ENCODE measurements at places on chromosomes 6 and 20.
A peak's percentile ranks its signal among the peaks of the same experiment; 100 is the strongest.

DNA sequence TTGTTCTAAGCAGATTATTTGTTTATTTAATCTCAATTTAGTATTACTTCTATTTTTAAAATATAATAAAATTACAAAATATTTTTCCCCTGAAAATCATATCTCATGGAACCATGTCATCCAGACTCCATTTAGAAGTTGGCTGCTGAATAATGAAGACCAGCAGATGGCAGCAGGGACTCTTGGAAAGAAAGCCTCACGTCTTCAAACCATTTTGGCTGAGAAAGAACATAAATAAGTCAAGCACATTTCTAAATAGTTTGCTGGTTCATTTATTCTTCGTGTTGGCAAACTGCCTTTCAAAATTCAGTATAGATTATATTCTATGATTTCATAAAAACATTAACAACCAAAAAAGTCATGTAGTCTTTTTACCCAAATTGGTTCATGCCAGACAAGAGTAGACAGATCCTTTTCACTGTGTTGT lies 71.7 kb downstream of the RCAN2 start:
- DNase-seq = peak; percentile 15

DNA sequence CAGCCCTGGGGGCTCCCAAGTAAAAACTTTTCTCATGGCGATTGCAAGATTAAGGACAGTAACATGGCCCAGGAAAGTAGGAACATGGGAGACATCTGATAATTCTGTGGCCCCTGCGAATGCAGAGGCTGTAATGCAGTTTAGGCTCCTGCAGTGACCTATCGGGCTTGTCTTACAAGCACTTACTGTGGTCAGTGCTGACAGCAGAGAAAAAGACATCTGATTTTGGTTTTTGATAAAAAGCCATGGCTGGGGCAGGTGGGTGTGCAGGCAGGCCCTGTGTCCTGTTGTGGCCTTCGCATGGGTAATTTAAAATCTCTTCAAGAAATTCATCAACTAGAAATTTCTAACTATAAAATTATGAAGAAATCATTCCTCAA lies 19.3 kb upstream of the CCN6 start:
- DNase-seq = no peak

DNA sequence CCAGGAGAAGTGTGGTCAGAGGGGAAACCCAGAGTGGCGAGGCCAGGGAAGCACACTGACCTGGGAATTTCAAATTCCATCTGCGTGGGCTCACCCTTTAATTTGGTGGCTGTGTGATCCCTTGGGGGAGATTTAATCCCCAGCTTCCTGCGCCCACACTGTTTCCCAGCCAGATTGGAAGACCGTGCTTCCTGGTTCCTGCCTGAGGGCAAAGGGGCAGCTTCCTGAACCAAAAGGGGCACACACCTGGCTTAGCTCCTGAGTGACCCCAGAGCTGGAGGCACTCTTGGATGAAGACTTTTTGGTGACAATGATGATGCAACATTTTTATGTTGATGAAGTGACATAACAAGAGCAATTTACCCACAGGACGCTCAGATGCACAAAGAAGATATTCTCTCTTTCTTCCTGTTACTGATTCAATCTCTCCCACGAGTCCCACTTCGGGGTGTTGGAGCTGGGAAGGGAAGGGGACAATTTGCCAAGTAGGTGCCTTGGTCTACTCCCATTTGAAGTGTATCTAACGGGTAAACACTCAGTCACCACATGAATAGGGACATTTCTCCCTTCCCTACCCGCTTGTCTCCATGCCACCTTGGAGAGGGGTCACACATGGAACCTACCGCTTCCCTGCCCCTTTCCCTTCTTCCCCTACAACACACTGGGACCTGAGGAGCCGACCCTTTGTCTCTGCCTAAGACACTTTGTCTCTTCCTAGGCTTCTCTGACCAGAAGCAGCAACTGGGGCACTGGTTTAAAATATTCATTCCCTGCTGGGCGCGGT lies 28.6 kb upstream of the CDKN1A start:
- no peak for DNase-seq

DNA sequence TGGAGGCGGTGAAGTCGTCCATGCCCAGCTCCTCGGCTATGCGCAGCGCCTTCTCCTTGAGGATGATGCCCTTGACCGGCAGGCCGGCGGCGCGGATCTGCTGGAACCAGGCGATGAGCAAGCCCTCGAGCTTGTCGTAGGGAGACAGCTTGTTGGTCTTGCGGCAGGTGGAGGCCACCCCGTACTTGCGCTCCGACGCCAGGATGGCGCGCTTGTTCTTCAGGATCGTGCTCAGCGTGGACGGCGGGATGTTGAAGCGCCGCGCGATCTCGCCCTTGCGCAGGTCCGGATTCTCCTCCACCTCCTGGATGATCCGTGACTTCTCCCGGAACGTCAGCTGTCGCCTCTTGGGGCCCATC lies 435 bp downstream of the CENPB start:
- DNase-seq = peak; percentile 47

GRCh38 chr6:160667639-160668481 lies 3.8 kb upstream of the LPA start:
- DNase-seq = no peak

- no peak for DNase-seq
Measured at GRCh38 chr6:46997646-46998045, 44.5 kb downstream of the ADGRF1 start.

GRCh38 chr6:26311385-26312095 lies 53.5 kb upstream of the BTN3A2 start:
- peak; percentile 89 for DNase-seq

DNA sequence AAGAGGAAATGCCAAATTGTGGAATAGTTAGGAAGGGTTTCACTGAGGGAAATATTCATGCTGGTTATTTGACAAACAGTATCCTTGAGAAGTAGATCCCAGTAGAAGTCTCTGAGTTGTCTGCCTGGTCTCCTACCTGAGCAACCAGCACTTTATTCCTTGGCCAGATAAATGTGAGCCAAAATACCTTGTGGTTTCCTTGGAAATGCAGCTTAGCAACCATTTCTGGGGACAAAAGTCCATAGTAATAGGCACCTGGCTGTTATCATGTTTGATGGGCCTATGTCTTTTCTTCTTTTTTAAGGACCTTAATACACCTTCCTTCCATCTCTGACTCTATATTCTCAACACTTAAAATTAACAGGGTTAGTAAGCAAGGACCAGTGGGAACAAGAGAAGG lies 217.1 kb upstream of the MARCKS start:
- DNase-seq = no peak

DNA sequence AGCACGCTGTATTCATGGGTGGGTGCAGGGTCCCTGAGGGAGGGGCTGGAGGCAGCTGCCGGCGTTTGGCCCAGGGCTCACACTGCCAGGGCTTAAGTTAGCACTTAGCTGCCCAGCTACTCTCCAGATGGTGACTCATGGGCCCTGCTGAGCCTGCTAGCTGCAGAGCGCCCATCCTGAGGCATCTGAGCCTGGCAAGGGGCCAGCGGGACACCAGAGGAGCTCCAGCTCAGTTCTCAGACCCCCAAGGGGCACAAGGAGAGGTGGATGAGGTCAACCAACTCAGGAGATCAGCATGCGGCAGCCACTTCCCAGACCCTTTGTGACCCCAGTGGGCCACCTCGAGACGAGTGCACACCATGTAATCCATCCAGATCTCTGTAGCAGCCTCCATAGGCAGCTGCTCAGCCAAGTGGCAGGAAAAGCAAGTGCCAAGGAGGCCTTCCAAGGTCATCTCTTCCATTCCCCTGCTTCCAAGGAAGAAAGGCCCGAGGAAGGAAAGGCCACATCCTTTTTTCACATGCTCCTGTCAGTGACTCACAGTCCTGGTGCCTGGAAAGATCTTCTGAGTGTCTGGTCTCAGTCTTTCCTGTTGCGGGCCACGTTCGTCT lies 35.3 kb downstream of the FOXP4 start:
- DNase-seq = no peak

DNA sequence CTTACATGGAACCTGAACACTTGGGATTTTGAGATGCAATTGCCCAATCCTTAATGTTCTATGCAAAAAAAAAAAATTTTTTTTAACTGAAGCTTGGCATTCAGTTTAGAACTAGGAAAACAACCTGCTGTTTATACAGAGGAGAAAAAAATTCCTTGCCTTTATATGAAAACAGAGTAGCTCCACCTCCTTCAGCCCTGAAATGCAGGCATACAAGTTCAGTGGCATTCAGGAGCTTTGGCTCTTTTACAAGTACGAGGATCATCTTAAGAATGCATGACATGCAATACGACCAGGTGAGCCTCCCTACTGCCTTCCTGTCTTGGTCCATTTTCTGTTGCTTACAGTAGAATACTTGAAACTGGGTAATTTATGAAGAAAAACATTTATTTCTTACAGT lies 20.4 kb downstream of the PAX1 start:
- DNase-seq = no peak

GRCh38 chr6:170369403-170369802 lies 62.8 kb downstream of the FAM120B start:
- DNase-seq = no peak

GRCh38 chr20:1803932-1804501 lies 91.2 kb upstream of the SIRPA start:
- DNase-seq = no peak

DNA sequence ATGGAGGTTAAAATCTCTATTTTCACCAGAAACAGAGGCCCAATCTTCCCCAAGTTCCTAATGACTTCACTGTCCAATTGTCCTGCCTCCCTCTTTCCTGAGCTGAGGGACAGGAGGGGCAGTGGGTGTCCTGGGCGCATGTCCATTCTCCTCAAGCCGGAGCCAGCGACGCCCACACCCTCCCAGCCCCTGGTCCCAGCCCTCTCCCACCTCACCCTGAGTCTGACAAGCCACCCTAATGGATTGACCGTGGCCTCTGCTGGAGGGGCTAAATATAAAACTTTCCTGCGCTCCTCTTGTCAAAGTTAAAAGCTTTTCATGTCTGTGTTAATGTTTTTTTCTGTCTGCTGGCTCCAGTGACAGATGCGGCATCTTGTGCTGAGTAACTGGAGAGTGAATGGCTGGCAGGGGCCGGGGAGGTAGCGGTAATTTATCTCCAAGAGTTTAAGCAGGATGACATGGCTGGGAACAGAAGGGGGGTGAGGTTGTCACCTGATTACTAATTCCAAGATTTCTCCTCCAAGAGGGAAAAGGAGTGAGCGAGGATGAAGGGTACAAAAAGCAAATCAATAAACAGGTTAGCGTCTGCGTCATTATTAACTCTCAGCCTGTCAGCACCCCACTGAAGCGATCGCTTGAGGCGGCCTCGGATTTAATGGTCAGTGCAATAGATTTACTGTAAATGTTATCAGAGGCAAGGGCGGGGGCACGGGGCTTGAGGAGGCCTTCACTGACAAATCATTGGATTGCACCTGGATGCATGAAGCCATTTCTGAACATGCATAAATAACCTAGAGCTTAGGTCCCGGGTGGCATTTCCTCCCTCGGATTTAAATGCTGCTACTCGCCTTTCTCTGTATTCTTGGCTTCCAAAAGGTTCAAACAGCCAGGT lies 118.1 kb upstream of the MAFB start:
- DNase-seq = no peak

DNA sequence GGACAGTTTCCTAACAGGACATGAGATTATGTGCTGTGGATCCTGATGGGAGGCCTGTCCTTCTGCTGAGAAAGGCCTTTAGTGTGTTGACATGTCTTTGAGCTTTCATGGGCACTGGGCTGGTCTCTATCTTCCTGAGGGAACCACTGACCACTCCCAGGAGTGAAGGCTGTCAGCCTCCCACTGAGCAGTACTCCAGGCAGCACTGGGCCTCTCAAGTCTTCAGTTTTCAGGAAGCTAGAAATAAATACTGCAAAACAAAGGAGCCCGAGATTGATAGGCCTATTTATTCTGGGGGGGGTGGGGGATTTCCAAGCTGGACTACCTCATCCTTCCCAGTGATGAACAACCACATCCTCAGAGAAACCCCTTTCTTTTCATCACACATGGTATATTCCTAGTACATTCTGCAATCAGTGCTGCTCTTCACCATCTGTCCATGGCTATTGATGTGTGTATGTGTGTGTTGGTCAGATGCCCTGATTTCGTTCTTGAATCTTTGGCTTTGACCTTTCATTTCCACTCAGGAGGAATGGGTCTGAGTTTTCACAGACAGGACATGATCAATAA lies 180.9 kb upstream of the SPTLC3 start:
- DNase-seq = no peak

- DNase-seq = peak; percentile 54
Measured at GRCh38 chr20:63957004-63957689, 931 bp upstream of the UCKL1 start.

- no peak for DNase-seq
Measured at GRCh38 chr6:56766806-56767178, 124.1 kb upstream of the DST start.

Data from CD4-positive, alpha-beta T cell treated with Interleukin-4 for 1 hour (primary cell).